RCC 7860 (cell line): ENCODE measurements at places on chromosomes 16 and 17.
A peak's percentile ranks its signal among the peaks of the same experiment; 100 is the strongest.

DNA sequence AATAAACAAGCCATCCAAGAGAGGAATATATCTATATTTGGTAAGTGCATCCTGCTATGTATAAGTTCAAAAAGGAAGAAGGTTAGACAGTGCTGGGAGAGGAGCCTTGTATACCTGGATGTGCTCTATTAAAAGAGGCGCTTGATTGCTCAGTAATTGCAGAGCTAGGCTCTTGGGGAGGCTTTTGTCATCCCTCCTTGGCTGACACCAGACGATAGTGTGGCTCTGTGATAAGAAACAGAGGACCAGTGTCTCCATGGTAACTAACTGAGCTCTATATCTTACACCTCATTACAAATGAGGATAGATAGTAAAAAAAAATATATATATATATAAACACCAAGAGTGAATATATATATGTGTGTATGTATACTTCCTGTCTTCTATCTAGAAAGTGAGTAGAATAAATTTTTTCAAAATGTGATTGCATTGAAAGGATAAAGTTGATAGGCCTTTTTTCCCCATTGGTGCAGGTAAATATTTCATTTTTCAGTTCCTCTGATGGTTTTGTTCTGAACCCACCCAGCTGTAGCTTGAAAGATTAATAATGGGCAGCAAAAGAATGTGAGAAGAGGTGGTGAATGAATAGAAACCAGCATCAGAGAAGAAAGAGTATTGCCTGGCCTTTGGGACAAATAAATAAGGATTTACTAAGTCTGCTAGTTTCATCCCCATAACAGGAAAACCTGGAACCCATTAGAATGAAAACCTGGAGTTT lies 303.7 kb downstream of the ZFHX3 start:
- DNase-seq = no peak

DNA sequence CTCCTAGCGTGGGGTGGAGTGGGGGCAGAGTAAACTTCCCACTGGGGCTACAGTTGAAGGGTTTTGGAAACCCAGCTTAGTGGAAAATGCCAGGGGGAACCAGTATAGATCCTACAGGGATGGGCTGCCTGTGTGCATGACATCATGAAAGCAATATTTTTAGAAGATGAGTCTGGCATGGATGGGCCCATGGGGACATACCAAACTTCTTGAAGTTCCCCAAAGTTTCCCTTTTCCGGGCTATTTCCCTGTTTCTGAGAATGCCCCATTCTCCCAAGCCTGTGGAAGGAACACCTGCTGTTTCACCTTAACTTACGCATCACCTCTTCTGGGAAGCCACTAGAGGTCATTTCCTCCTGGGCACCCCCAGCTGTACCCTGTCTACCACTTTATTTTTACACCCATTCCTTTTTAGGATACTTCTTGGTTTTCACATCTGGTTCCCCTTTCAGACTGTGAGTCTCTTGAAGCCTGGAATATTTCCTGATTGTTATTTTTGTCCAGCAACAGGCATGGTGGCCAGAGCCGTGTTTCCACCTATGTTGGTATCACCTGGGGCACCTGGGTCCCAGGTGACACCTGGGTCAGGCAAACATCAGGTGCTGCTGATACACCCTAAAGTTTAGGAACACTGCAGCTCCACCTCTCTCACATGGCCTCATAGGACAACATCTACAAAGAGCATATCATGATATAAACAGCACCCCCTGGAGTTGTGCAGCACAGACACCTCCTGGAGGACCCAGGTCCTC lies 9.8 kb downstream of the SOCS3 start:
- DNase-seq = no peak

DNA sequence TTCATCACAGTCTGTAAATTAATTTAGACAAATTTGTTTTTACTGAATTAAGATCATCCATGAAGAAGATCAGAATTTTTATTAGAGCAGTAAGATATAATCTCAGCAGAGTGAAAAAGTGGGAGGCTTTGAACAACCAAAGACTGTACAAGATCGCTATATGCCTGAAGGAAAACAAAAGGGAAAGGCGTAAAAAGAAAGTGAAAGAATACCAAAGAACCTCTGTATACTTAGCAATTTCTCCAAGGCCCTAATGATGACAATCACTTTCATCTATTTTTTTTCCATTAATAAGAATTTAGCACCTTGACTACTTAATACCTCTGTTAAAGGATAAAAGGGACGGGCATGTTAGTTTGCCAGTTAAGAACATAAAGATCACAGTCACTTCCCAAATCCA lies 38.6 kb upstream of the ABCA10 start:
- no peak for DNase-seq

GRCh38 chr17:73278049-73278464 lies 16.4 kb upstream of the CPSF4L start:
- no peak for DNase-seq

DNA sequence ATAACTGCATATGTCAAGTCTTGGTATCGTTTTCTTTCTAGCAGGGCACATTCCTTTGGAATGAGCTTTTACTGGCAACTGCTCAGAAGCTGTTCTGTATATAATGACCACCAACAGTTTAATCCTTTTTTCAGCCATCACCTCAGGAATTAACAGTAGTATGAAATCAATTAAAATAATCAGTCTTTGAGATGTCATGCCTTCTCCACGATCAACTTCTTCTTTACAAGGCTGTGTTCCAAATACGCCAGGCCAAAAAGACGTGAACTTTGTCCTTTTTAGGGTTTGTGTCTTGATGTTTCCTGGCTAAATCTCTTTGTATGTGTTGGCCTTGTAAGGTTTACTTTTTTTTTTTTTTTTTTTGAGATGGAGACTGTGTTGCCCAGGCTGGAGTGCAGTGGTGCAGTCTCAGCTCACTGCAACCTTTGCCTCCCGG lies 54.9 kb downstream of the ABCC1 start:
- DNase-seq = peak; percentile 65

DNA sequence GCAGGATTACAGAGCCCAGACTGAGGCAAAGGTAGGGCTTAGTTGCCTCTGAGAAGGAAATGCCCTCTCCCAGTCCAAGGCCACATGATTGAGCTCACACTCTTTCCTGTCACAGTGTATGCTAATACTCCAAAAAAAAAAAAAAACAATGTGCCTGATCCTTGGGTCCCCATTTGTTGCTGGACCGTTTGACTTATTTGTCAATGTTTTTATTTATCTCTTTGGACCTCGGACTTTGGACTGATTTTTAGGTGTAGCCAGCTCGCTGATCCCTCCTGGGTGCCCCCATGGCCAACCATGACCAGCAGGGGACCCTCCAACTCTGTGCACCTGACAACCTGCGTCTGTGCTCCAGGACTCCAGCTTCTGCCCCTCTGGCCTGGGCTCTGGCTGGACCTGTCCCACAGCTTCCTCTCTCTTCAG lies 622 bp upstream of the CCL16 start:
- no peak for DNase-seq
